ENCODE measurements at places on chromosomes 11 and 22.
A peak's percentile ranks its signal among the peaks of the same experiment; 100 is the strongest.

GRCh38 chr11:10845589-10845988 is 12.3 kb downstream of the ZBED5 start:
- no peak for DNase-seq

- no peak for DNase-seq
Observed at GRCh38 chr22:48257685-48258055, 1495.2 kb downstream of the TBC1D22A start.

- peak; percentile 30 for DNase-seq
Observed at GRCh38 chr11:128627666-128628324, 40.4 kb upstream of the ETS1 start.

DNA sequence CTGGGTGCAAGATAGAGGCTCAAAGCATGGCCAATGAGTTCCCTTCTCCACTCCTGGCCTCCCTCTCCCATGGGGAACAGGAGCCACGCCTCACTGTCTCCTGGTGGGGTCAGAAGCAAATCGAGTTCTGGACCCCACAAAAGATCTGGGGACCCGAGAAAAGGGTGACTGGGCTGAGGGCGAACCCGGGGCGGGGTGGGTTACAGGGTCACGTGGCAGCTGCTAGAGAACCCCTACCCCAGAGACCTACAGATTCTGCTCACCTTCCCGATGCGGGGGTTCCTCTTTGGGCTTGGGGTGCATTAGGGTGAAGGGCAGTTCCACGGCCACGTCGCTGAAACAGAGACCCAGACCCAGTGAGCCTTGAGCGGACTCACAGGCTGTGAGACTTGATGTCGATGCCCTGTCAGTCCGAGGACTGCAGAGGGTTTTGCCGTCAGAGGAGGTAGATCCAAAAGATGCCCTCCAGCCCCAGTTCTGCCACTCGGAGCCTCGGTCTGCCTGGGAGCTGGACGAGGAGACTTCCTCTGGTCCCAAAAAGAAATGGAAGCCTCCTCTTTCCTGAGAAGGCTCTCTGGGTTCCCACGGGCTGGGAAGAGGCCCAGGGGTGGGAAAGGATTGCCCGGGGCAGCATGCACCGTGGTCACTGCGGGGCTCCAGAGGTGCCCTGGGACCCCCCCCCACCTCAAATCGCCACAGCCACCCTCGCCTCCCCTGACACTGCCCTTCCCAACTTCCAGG is 28.2 kb downstream of the TPBGL start:
- DNase-seq, result no peak

DNA sequence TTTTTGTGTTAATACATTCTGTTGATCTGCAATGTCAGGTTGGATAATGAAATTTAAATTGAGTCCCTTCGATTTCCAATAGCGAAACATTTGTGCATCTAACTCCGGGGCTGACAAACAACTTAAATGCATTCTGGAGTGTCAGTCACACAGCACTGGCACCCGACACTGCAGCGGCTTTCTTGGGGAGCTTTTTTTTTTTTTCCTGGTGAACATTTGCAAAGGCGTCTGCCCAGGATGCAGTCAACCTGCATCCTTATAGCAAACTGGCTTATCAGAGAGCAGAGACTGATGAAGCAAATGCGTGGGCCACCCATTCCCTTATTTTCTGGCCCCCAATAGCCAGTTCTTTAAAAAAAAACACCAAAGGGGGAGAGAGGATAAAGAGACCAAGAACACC is 1167.7 kb downstream of the LRRC4C start:
- DNase-seq, result no peak

DNA sequence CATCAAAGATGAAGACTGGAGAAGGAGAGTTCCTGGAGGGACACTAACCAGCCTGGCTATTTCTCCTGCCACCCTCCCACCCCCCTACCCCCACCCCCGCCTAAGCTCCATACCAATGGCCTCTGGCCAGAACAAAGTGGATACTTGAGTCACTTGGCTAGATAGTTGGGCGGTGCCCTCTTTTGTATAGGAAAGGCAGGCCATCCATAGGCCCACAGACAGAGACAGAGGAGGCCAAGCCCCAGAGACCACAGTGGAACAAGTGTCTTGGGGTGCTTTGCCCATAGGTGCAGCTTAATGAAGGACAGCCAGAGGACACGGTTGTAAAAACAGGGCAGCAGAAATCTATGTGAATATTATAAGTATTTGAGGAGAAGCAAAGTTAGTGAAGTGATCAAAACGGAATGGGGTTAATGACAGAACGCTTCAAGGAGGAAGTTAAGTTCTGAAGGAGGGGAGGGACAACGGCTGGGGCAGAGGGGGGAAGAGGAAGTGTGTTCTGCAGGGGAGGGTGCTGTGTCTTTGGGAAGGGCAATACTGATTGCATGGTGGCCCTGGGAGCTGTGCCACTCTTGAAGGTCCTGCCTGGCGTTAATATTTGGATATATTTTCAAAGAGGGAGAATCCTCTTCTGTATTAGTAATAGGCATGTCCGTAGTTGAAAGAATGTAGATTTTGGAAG is 32.7 kb downstream of the FLI1 start:
- peak; percentile 71 for DNase-seq

DNA sequence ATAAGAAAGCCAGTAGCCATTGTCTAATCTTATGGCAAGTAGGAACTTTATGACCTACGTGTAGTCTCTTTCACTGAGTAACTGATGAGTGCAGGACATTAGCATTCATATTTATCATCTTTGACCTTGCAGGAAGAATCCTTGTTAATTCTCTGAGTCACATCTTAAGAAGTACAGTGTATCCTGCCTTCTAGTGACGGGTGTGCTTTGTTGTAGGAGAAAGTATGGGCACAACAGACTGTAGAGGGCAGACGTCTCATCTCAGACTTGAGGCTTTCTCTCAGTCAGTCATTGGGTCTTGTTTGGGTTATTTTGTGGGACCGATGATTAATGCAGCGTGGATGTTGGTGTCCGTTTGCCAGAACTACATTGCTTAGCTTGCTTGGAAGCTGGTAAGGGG is 6.8 kb downstream of the RNF214 start:
- DNase-seq, result no peak

DNA sequence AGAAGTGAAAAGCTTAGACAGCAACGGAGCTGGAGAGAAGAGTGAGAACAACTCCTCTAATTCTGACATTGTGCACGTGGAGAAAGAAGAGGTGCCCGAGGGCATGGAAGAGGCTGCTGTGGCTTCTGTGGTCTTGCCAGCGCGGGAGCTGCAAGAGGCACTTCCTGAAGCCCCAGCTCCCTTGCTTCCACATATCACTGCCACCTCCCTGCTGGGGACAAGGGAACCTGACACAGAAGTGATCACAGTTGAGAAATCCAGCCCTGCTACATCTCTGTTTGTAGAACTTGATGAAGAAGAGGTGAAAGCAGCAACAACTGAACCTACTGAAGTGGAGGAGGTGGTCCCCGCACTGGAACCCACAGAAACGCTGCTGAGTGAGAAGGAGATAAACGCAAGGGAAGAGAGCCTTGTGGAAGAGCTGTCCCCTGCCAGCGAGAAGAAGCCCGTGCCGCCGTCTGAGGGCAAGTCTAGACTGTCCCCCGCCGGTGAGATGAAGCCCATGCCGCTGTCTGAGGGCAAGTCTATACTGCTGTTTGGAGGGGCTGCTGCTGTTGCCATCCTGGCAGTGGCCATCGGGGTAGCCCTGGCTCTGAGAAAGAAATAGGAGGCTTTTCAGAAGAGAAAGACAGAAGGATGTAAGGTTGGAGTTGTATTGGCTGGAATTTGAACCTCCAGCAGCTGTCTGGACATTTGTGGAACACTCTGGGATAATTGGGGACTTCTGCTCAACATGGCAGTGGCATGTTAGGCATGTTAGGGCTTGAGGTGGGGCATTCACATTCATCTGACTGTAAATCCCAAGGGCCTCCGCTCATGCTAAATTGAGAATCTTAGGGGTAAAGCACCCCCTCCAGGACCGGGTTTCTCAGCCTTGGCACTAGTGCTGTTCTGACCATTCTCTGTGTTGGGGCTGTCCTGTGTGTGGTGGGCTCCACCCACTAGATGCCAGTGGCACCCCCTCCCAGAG is 47.1 kb downstream of the BID start:
- DNase-seq, result no peak

GRCh38 chr11:2446590-2447252 is 1.9 kb downstream of the KCNQ1 start:
- peak; percentile 65 for DNase-seq

DNA sequence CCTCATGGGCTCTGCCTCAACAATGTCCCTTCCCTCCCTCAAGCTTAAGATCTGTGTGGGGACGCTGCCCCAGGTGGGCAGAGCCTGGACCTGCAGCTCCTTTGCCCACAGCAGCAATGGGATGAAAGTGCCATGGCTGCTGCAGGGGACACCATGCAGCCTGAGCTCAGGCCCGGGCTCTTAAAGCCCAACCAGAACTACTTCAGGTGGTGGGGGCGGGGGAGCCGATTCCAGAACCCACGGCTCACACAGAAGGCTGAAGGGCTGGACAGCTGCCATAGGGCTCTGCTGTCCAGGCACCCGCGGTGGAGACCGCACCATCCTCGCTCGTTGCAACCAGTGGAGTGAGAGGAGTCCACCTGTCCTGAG is 12.5 kb downstream of the CHID1 start:
- no peak for DNase-seq

GRCh38 chr11:8262552-8263108 is 1.0 kb downstream of the LMO1 start:
- peak; percentile 18 for DNase-seq
